Natural killer cell (primary cell): ENCODE measurements at places on chromosomes 5 and 9.

DNA sequence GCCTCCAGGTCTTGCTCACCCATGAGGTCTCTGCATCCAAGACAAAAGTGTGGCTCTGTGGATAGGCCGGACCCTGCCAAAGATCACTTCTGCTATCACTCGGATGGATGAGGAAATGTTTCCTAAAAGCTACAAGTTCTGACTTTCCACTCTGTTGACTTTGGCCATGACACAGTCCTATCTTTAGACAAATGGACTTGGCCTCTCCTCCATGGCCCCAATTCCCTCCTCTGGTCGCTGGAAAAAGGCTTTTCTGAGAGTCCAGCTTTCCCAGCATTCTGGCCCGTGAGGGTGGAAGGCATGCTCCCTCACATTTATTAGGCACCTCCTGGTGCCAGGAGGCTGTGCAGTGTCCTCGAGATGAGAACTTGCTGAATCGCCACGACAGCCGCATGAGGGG lies 83.1 kb downstream of the COL27A1 start:
- no peaks in the 10 kb centered on the region for H3K4me1 ChIP-seq
- DNase-seq = no peak
- peaks cover 2% of the 10 kb centered on the region for H3K27me3 ChIP-seq
- H3K27ac ChIP-seq = no peak overlapping the region

DNA sequence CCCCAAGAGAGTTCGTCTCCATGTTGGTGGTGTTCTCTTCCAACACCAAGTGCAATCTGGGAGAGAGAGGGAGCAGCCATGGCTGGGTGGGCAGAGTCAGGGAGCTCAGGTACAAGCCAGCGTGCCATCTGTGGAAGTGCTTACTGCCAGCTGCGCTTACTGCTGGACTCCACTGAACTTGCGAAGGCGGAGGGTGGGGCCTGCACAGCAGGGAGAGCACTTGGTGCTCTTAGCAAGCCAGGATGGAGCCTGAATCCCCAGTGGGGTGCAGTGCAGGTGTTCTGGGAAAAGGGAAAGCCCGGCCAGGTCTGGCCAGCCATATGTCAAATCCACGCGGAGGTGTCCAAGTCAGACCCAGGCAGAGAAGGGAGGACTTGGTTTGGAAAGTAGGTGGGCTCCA lies 142.0 kb downstream of the FANCC start:
- no peaks in the 10 kb centered on the region for H3K27me3 ChIP-seq
- no peak overlapping the region for H3K4me3 ChIP-seq
- H3K36me3 ChIP-seq = no peaks in the 10 kb centered on the region
- no peaks in the 10 kb centered on the region for H3K4me1 ChIP-seq
- no peak for DNase-seq
- H3K27ac ChIP-seq = no peak overlapping the region

- no peaks in the 10 kb centered on the region for H3K36me3 ChIP-seq
- no peak overlapping the region for H3K27ac ChIP-seq
- DNase-seq = no peak
- no peaks in the 10 kb centered on the region for H3K4me1 ChIP-seq
Observed at GRCh38 chr5:159456261-159456660, 126.0 kb upstream of the IL12B start.

DNA sequence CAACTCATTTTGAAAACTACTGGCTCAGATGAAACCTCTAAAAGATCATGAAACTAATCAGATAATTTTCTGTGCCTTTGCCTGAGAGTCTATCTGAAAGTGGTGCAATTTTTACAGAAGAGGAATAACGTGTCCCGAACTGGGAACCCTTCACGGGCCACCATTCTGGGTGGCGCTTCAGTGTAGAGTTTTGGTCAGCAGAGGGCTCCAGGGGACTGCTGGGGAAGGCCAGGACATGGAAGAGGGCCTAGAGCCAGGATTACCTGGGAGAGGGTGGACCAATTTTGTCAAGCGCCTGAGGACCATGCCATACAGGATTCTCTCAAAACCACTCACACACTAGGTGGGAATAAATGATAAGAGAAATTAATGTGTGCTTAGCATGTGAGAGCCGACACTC lies 49.7 kb upstream of the PLEKHG4B start:
- H3K27ac ChIP-seq = no peak overlapping the region
- DNase-seq = no peak
- H3K4me3 ChIP-seq = no peak overlapping the region
- no peaks in the 10 kb centered on the region for H3K36me3 ChIP-seq

GRCh38 chr5:152532714-152533113 lies 127.6 kb upstream of the NMUR2 start:
- peaks cover 6% of the 10 kb centered on the region for H3K4me1 ChIP-seq
- H3K27me3 ChIP-seq = no peaks in the 10 kb centered on the region
- H3K4me3 ChIP-seq = no peak overlapping the region
- no peak overlapping the region for H3K27ac ChIP-seq
- no peaks in the 10 kb centered on the region for H3K36me3 ChIP-seq

DNA sequence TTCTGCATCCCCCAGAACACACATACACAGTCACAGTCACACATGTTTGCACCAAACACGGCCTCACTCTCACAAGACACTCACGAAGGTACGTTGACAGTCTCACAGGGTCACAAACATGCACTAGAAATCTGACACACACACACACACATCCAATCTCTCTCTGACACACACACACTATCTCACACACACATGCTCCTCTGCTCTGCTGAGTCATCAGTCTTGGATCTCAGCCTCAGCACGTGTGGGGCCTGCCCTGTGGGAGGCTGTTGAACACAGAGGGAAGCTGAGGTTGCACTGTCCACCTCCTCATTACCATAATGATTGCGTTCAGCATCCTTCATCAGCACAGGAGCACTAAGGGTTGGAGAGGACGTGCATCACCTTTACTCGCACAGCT lies 188.8 kb downstream of the MTRR start:
- H3K4me1 ChIP-seq = no peaks in the 10 kb centered on the region
- no peaks in the 10 kb centered on the region for H3K27me3 ChIP-seq
- no peak overlapping the region for H3K27ac ChIP-seq
- no peaks in the 10 kb centered on the region for H3K36me3 ChIP-seq
- no peak for DNase-seq
- no peak overlapping the region for H3K4me3 ChIP-seq

DNA sequence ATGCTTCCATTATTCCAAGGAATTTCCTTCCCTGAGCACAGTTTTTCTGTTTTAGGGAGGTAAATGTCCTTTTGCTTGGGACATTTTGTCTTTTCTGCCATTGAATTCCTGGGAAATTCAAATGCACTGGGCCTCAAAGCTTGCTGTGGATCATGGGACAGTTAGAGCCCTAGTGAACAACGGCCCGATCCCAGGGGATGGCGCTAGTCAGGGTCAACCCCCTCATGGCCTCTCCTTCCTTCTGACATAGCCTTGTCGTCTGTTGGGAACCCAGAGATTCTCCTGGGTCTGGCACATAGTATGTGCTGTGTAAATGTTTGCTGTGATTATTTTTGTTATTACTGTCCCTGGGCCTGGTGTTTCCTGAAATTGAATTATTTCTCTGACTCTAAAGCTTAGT lies 30.7 kb upstream of the COL15A1 start:
- no peak for DNase-seq
- H3K36me3 ChIP-seq = no peaks in the 10 kb centered on the region
- H3K4me1 ChIP-seq = no peaks in the 10 kb centered on the region
- H3K4me3 ChIP-seq = no peak overlapping the region
- no peak overlapping the region for H3K27ac ChIP-seq
- H3K27me3 ChIP-seq = no peaks in the 10 kb centered on the region

GRCh38 chr9:106958955-106959657 lies 96.1 kb downstream of the ZNF462 start:
- no peaks in the 10 kb centered on the region for H3K36me3 ChIP-seq
- no peaks in the 10 kb centered on the region for H3K4me1 ChIP-seq
- DNase-seq = no peak
- H3K27ac ChIP-seq = no peak overlapping the region
- no peak overlapping the region for H3K4me3 ChIP-seq

- no peak for DNase-seq
- H3K27me3 ChIP-seq = no peaks in the 10 kb centered on the region
- H3K4me1 ChIP-seq = no peaks in the 10 kb centered on the region
- no peak overlapping the region for H3K27ac ChIP-seq
Observed at GRCh38 chr5:179403426-179404147, 58.3 kb upstream of the ADAMTS2 start.

DNA sequence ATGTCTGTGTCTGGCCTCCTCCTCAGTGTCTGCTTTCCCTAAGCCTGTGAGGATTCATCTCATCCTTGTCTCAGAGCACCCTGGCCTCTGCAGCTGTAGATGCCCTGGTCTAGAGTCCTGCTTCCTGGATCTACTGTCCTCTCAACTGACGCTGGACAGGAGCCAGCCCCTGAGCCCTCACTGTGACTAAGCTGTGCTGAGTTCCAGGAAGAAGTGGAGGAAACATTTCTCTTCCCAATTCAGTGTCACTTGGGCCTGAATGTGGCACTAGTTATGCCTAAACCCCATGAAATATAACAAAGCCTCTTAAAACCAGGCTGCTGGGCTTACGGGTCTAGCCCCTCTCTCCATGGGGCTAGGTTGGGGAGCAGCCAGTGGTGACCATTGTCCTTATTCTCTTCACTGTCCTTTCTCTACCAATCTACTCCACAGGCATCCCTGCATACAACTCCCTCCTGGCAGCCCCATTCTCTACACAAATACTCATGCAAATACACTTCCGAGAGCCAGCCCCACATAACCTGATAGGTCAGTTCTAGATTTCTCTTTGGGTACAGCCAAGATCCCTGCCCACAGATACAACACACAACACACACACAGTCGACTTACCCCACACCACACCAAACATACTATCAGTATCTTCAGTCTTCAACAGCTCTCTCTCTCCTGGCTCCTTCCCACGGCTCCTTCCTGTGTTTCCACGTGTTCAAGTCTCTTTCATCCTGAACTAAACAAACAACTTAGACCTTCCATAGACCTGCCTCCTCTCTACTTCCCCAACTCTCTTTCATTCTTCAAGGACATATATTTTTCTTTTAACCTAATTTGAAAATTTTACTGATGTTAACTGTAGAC lies 220.8 kb downstream of the SNX18 start:
- no peak for DNase-seq
- H3K27me3 ChIP-seq = no peaks in the 10 kb centered on the region
- no peak overlapping the region for H3K27ac ChIP-seq
- no peak overlapping the region for H3K4me3 ChIP-seq
- no peaks in the 10 kb centered on the region for H3K36me3 ChIP-seq

- H3K4me1 ChIP-seq = no peaks in the 10 kb centered on the region
- H3K36me3 ChIP-seq = no peaks in the 10 kb centered on the region
- no peaks in the 10 kb centered on the region for H3K27me3 ChIP-seq
- no peak for DNase-seq
- H3K27ac ChIP-seq = no peak overlapping the region
Observed at GRCh38 chr9:89684912-89685636, 80.3 kb downstream of the GADD45G start.

DNA sequence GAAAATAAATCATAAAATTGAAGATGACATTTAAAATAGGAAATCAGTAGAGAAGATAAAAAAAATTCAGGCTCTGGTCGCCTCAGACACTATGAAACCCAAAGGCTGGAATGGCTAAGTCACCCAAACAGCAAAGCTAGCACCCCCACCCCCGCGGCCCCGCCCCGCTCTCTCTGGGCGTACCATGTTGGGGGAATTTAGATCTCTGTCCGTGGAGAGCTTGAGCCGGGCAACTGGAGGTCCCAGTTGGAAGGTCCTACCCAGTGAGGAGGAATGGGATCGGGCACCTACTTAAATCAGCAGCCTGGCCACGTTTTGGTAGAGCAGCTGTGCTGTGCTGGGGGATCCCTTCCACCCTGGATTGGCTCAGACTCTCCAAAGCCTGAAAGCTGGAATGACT lies 150.6 kb upstream of the ANKRD55 start:
- peaks cover 2% of the 10 kb centered on the region for H3K27me3 ChIP-seq
- no peaks in the 10 kb centered on the region for H3K36me3 ChIP-seq
- H3K27ac ChIP-seq = no peak overlapping the region
- H3K4me3 ChIP-seq = no peak overlapping the region

- H3K4me1 ChIP-seq = no peaks in the 10 kb centered on the region
- H3K4me3 ChIP-seq = no peak overlapping the region
- H3K36me3 ChIP-seq = no peaks in the 10 kb centered on the region
- H3K27me3 ChIP-seq = no peaks in the 10 kb centered on the region
- H3K27ac ChIP-seq = no peak overlapping the region
Observed at GRCh38 chr9:127059030-127059429, 63.4 kb downstream of the ANGPTL2 start.

DNA sequence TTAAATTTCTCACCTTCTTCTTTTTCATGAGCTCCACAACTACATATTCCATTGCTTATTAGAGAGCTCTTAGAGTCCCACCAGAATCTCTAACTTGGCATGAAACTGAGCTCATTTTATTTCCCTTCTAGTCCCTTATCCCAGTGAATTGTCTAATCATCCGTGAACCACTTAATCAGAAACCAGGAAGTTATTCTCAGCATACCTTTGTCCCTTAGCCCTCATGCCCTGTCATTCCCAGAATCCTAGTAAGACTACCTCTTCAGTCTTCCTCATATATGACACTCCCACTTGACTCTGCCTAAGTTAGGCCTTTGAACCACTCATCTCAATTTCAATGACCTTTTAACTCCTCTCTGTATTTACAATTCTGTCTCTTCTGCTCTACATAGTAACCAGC lies 93.0 kb upstream of the PAPPA start:
- H3K27ac ChIP-seq = no peak overlapping the region
- H3K36me3 ChIP-seq = no peaks in the 10 kb centered on the region
- no peaks in the 10 kb centered on the region for H3K27me3 ChIP-seq
- H3K4me3 ChIP-seq = no peak overlapping the region
- no peak for DNase-seq
- no peaks in the 10 kb centered on the region for H3K4me1 ChIP-seq

DNA sequence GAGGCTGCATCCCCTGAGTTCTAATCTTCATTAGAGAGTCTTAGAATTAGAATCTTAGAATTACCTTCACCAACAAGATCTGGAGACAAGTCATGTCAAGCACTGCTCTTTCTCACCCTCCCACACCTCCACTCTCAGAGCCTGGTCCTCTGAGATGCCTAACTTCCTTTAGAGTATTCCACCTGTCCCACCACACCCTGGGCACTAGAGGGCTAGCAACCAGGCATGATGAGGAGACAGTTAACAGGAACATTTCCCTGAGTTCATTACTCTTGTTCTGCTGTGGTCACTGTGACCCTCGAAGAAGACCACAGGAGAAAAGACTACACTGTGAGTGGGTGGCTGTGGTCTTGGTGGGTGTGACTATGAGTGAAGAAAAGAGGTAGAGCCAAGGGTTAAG lies 25.2 kb upstream of the MAP1B start:
- peaks cover 2% of the 10 kb centered on the region for H3K27me3 ChIP-seq
- DNase-seq = no peak
- no peaks in the 10 kb centered on the region for H3K36me3 ChIP-seq
- no peak overlapping the region for H3K27ac ChIP-seq
- no peaks in the 10 kb centered on the region for H3K4me1 ChIP-seq

DNA sequence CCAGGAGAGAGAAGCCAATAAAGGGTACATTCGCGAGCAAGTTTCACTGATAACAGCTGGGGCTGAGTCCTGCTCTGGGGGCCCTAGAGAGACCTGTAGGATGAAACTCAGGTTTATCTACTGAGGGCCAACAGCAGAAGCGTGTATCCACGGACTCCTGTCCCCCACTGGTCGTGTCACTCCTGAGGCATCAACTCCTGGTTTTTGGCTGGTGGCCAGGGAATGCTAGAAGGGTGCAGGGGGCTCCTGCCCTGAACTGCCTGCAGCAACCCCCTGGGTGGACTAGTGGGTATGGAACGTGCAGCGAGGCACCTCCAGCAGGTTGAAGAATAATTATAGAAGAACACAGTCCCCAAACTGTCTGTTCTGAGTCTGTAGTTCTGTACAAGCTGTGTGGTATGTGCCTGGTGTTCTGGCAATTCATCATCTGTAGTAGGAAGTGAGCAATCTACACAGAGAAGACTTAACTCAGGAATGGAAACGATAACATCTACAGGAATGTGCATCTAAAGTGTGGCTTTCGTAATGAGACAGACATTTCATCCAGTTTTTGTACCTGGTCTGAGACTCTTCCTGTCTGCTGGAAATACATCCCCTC lies 64.5 kb upstream of the GNA14 start:
- H3K4me3 ChIP-seq = no peak overlapping the region
- no peak overlapping the region for H3K27ac ChIP-seq
- H3K36me3 ChIP-seq = no peaks in the 10 kb centered on the region
- no peaks in the 10 kb centered on the region for H3K4me1 ChIP-seq
- H3K27me3 ChIP-seq = no peaks in the 10 kb centered on the region
